CD8-positive, alpha-beta T cell (primary cell): ENCODE measurements at places on chromosomes 6 and 20.
A peak's percentile ranks its signal among the peaks of the same experiment; 100 is the strongest.

DNA sequence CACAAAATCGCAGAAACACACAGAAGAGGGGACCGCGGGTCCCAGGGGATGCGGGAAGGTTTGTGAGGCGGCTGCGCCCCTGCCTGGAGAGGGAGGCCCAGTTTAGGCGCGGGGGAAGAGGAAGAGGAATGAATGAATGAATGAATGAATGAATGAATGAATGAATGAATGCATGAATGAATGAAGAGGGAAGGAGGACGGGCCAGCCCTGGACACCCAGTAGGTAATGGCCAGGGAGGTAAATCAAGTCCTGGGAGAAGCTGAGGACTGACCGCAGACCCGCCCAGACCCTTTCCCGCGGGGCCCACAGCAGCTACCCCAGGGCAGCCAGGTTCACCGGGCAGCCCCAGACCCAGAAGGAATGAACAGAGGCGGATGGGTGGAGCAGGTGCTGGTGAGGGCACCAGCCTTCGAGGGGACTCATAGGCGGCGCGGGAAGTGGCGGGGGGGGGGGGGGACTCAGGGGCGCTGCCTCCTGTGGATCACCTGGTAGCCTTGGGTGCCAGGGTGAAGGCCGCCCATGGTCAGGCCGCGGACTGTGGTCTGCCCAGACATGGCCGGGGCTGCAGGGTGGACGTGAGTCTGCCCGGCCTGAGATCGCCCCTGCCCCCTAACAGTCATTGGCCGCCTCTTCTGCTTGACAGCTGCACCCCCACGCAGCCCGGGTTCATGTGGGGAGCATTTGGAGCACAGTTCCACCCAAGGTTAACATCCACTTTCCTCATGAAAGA is 192.0 kb upstream of the PDE10A start:
- DNase-seq, result no peak

- DNase-seq, result no peak
Measured at GRCh38 chr6:157471077-157471686, 90.2 kb downstream of the ZDHHC14 start.

DNA sequence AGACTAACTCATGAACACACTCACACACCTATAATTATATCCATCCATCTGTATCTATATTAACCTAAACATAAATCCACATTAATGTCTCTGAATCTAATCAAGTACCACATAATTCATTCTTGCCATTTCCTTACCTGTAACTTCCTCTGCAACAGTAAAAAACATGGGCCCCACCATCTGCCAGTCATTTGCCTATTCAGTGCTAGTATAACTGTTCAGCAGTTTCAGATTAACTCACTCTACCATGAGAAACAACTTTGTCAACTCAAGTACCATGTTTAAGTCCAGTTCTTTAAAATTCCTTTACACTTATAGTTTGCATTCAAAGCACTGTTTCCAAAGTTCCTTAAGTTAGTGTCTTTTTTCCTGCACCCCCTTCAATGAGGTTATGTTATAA is 68.8 kb downstream of the LAMP5 start:
- no peak for DNase-seq

GRCh38 chr20:41853806-41854205 is 235.6 kb upstream of the CHD6 start:
- DNase-seq, result no peak

- DNase-seq, result no peak
Measured at GRCh38 chr6:44188819-44189218, 27.9 kb upstream of the MYMX start.

DNA sequence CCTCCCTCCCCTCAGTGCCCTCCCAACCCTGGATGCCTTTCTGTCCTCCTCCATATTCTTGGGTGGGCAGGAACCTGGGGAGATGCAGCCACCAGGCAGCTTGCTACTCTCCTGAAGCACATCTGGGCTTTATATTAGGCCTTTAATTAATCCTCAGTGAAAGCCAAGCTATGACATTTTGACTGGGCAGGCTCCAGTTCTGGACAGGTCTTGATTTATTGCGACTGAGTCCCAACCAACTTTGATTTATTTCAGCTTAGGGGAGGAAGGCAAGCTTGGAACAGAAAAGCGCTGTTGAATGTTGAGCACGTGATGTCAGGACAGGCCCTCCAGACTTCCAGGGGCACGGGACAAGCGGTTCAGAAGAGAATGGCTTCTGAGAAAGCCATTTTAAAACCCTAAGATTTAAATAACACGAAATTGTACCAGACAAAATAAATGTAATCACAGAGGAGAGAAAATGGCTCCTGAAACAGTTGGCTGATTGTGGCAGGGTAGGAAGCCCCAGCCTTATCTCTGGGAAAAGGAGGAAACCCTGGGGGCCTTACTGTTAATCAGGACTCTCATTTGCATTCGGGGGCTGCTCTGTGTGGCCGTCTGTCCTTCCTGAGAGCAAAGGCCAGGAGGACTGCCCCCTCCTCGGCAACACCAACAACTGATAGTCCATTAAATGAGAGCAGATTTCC is 294.2 kb downstream of the FOXC1 start:
- DNase-seq, result no peak

- DNase-seq, result no peak
Measured at GRCh38 chr6:145312481-145312880, 422.8 kb downstream of the EPM2A start.

DNA sequence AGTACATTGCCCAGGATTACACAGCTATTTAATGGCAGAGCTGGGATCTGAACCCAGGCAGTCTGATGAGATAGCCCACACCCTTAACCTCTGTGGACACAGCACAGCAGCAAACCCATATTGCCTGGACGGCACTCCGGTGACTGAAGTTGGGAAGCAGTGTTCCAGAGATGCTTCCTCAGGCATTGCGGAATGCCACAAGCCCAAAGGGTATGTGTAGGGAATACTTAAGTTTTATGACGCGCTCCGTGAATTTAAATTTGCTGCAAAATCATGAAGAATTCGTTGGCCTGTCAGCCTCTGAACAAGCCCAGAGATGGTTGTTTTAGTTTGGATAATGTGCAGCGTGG is 46.4 kb downstream of the PSMG4 start:
- no peak for DNase-seq

- DNase-seq, result no peak
Measured at GRCh38 chr6:18363746-18364145, 23.4 kb upstream of the RNF144B start.

DNA sequence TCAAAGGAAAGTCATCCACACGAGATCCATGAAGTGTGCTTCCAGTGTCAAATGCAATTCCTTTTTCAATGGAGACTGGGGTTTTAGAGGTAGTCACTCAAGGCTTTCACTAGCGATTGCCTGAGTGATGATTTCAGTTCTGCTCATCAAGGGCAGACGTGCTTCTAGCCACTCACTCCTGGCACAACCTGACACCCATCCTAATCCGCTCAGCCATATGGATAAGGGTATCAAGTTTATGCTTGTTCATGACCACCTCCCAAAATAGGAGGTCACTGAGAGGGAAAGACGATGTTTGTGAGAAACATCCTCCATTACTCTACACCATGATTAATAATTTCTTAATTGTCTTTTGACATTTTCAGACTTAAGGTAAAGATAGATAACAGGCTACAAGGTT is 91.3 kb upstream of the HEY2 start:
- no peak for DNase-seq

DNA sequence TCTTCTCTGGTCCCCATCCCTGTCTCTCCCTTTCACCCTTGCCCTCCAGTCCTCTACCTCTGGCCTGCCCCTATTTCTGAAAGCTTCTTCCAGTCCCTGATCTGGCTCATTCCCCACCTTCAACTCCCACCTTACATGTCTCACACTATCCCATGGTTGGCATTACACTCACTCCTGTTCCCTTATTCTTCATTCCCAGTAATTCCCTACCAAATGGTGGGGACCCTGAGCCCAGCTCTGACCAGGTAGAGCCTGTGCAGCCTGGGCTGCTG is 6.4 kb downstream of the TP53INP2 start:
- DNase-seq, result no peak

DNA sequence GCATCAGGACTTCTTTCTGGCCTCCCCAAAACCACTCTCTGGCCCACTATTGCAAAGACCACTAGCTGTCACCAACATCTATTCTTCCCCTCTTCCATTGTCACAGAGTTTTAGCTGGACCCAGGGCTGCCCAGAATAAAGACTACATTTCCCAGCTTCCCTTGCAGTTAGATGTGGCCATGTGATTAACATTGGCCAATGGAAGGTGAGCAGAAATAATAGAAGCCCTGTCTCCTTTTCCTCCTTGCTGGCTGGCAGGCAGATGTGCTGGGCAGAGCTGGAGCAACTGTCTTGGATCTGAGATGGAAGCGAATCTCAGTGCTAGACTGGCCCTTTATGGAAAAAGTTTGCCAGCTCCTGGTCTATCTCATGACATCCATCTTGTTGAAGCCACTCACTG is 97.0 kb downstream of the KCNB1 start:
- peak; percentile 13 for DNase-seq

DNA sequence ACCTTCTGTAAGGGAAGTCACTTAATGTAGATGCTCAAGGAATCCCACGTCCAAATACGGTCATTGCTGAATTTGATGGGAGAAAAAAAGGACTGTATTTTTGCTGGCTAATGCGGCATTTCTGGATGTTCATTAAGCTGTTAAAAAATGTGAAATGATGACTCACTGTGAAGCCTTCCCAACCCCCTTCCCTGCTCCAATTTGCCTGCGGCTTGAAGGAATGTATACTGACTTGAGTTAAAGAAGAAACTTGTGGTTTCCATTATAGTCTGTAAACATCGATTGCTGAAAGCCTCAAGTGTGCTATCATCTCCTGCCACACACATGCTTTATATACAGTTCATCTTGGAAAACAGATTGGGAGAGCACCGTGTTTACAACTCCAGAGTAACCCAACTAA is 249.1 kb upstream of the JAG1 start:
- DNase-seq, result no peak

DNA sequence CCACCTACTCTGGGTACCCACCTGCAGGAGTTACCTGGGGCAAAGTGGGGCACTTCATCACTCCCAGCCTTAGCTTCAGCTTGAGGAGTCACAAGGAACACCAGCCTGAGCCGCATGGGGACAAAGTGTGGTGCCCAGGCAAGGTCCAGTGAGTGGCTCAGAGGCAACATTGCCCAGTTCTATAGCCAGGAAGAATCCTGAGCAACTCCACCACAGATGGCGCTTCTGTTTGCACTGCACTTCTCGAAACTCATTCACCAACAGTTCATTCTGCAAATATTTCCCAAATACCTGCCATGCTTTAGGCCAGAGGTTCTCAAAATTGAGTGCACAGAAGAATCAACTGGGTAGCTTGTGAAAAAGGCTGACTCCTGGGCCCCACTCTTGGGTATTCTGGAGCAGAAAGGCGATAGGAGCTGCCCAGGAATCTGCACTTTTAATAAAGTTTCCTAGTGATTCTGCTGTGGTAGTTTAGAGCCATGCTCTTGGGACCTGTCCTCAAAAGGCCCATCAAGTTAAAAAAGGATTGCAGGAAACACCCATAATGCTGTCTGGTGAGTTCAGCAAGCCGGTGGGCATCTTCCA is 83.1 kb downstream of the VEGFA start:
- no peak for DNase-seq

DNA sequence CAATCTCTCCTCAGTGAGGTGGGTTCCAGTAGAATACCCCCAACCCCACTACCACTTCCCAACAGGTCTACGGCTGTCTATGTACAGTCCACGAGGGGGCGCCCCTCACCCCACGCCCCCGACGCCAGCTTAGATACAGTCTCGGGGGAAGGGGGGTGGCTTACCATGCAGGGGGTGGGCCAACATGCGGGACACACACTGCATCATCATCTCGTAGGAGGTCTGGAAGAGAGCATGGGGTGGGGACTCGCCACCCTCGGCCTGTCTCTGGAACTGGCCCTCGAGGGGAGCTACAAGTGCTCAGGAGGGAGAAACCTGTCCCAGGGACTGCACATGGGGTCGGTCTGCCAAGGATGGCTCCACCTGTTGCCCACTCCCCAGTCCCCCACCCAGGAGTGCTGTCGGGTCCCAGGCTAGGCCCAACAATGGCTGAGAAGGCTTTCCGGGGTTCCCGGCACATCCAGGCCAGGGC is 8.5 kb downstream of the MTCH1 start:
- no peak for DNase-seq

DNA sequence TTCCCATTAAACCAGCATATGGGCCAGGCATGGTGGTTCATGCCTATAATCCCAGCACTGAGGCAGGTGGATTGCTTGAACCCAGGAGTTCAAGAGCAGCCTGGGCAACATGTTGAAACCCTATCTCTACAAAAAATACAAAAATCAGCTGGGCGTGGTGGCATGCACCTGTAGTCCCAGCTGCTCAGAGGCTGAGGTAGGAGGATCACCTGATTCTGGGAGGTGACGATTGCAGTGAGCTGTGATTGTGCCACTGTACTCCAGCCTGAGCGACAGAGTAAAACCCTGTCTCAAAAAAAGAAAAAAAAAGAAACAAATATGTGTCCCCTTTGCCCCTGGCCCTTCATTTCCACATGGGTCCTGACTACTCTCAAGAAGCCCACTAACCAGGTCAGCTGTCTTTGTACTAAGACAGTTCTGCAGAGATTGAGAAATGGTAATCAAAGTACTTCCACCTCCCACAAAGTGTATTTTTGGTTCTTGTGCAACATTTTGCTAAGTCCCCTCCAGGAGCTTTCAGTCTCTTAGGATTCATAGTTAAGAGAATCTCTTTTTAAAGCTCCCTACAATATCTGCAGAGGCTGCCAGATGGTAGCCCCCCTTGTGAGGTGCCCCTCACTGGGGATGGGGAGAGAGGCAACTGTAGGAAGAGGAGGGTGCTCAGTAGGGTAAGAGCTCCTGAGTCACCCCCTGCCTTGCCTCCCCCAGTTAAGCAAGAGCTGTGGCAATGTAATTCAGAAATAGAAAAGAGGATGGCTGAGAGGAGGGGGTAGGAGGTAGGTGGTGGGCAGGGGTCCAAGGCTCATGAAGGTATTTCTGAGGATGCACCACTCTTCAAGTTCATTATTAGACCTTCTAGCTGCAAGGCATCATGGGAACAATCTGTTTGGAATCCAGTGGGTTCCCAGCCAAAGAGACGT is 16.5 kb upstream of the WFDC2 start:
- no peak for DNase-seq

GRCh38 chr6:1962201-1962600 is 283.2 kb downstream of the GMDS start:
- no peak for DNase-seq

DNA sequence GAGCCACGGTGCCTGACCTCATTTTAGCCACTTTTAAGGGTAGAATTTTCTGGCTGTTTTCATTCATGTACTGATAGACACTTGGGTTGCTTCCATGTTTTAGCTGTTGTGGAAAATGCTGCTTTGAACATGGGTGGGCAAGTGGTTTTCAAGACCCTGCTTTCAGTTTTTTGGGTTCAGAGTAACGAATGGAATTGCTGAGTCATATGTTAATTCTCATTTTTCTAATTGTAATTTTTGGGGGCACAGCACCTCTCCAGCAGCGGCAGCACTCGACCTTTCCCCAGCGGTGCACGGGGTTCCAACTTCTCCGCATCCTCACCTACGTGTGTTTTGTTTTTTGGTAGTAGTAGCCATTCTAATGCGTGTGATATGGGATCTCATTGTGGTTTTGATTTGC is 5.4 kb downstream of the NQO2 start:
- DNase-seq, result no peak

GRCh38 chr20:36152261-36152660 is 2.3 kb upstream of the EPB41L1 start:
- DNase-seq, result no peak

- DNase-seq, result no peak
Measured at GRCh38 chr20:57756921-57757320, 47.1 kb upstream of the PMEPA1 start.
